Activated T-cell treated with anti-CD3 and anti-CD28 coated beads, Interleukin-2, amount 50 U/mL, for 48 hours (primary cell): ENCODE measurements at places on chromosomes 6 and 20.

DNA sequence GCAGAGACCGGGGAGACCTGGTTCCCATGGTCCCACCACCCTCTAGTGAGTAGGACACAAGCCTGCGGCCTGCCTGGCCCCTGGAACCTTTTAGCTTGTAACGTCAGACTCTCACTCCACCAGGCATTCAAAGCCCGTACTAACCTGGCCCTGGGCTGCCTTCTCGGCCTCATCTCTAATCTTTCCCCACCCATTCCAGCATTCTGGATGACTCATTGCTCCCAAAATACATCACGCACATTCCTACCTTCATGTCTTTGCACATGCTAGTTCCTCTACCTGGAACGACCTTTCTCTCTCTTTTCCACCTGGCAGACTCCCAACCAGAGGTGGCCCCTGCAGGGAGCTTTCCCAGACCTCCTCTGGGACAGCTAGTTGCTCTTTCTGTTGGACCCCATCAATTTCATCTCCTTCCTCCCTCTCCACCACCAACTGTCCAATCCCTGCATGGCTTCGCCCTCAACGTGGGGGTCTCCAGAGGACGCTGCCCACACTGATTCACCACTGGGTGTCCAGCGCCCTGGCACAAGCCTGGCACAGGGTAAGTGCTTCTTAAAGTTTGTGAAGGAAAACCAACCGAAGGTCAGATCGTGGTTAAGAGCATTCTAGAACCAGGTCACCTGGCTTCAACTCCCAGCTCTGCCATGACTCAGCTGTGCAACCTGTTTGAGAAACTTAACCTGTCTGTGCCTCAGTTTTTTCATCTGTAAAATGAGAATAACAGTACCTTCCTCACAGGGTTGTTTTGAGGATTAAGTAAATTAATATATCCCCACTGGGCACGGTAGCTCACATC, 35.2 kb downstream of the JPH2 start:
- no peak for DNase-seq

DNA sequence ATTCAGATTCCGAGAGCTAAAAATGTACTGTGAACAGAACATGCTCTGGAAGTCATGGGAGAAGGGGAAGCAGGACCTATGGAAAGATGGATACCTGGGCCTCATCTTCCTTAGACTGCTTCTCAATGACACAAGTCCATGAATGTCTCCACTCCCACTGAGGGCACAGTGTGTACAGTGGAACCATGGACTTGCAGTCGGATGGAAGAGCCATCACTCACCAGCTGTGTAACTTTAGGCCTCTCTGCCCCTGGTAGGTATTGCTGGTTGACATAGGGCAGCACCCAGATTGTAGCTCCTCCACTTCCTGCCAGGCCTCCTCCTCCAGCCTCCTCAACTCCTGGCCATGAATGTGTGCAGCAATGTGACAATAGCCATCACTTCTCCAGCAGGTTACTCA, 52.5 kb downstream of the MAFB start:
- no peak for DNase-seq

DNA sequence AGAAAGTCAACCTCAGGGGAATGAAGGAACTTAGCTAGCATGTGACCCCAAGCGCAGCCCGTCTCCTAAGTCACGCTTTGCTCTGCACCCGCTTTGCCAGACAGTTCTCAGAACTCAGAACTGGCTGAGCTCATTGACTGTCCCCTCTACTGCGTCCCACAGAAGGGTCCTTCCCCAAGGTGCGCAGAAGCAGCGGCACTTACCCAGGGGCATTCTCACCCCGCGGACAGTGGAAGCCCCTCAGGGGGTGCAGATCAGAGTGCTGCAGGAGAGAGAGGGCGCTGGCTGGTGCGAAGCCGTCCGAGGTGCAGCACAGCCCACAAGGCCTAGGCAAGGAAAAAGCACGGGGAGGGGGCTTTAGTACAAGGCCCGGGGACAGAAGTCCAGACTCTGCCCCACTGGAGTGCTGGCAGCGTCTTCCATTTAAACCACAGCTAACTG, 807 bp downstream of the SNHG17 start:
- no peak for DNase-seq

DNA sequence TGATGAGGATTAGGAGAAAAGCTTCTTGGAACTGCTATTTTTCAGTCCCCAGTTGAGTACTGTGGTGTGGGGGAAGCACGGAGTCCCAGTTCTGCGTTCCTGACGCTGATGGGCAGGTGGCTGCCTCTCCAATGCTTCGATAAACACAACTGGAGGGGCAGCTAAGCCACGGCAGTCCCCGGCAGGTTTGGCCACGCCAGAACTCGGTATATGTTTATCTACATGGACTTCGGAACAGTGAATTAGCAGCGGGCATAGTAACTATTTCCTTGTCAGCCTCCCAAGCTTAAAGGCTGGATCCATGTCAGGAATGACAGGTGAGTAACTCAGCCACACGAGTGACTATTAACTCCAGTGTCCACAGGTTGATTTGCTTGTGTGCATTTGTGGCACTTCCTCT, 354.4 kb downstream of the ZFAND3 start:
- DNase-seq = no peak

DNA sequence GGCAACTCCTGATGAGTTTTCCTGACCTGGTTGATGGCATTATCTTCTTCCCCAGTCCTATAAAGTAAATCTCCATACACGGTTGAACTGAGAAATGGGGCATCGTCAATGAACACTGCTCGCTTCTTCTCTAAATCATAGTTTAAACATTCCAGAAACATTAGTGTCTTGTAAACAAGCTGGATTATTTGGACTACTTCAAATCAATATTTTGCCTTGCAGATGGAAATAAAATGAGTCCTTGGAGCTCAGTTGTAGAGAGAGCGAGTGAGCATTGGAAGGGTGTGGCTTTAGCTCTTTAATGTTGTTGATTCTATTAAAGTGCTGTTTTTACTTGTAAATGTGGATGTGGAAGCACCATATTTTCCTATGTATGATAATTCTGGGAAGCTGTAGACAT, 18.4 kb downstream of the C6orf89 start:
- no peak for DNase-seq

GRCh38 chr6:98672681-98673475, 161.5 kb upstream of the POU3F2 start:
- no peak for DNase-seq

DNA sequence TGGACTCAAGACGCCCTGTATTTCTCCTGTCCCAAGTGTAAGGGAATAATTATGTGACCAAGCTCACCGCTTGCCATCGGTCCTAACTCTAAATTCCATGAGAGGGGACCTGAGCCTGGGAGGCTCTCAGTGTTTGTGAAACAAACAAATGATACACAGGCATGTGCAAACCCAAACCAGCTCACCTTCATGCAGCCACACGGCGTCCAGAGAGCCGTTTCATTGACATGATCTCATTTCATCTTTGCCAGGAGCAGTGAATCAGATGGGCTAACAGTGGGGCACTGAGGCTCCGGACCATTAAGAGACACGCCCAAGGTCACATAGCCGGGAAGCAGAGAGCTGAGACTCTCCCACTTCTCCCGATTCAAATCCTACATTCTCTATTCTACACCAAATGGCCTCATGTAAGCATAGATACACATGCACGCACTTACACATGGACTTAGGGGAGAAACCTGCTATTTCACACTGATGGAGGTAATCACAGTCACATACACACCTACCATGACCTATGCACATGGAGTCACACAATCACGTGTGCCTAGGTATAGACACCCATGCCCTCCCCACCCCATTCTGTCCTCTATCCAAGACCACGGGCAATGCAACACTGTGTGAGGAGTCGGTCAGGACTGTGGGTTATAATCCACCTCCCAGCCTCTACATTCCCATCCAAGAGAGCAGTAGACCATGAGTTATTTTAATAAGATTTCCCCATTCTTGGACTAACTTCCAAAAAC, 1.1 kb downstream of the BNIP5 start:
- no peak for DNase-seq

DNA sequence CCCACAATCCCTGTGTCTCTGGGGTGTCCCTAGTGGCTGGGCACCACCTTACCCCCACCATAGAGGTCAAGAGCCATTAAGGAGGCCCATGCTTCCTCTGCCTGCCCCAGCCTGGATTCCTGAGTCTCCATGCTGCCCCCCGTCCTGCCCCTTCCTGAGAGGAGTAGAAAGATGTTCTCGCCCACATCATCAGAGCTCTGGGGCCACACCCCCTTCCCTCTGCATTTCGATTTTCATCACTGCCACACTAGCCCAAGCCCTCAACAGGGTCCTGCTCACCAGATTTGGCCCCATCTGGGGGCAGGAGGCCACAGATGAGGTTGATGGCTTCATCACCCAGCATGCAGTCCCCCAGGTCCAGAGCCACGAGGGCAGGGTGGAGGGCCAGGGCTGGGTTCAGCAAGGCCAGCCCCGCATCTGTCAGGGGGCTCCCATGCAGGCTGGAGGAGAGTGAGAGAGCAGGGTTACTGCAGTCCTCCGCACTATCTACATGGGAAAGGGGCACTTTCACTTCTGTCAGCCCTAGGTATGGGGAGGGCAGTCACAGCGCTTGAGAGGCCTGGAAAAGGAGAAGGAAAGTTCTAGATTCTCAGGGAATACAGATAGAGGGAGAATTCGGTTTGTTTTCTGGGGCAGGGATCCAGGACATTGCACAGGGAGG, 1.5 kb downstream of the LRRC73 start:
- no peak for DNase-seq

GRCh38 chr6:25553502-25553901, 98.5 kb upstream of the SCGN start:
- DNase-seq = no peak

- no peak for DNase-seq
Observed at GRCh38 chr6:19753826-19754225, 83.3 kb upstream of the ID4 start.

GRCh38 chr6:136102991-136103688, 147.0 kb downstream of the MTFR2 start:
- no peak for DNase-seq

DNA sequence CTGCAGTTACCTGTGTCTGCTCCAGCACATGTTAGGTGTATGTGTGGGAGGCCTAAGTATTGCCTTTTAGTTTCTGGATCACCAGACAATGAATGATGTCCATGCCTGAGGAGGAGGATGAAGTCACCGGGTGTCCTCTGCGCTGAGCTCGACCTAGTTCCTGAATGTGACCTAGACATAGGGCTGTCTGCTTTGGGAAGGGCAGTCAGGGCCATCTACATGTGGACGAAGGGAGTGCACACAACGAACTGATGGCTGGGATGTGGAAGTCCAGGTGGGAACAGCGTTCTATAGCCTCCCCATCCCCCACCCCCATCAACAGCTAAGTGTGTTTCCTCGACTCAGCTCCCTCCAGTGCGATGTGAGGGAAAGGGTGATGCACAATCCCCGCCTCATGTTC, 186.3 kb downstream of the QKI start:
- no peak for DNase-seq
